Right kidney (tissue), 9 donors: ENCODE measurements at places on chromosomes 2 and 18.

- DNase-seq, result no peak
Observed at GRCh38 chr2:68632021-68632420, 11.4 kb upstream of the PROKR1 start.

DNA sequence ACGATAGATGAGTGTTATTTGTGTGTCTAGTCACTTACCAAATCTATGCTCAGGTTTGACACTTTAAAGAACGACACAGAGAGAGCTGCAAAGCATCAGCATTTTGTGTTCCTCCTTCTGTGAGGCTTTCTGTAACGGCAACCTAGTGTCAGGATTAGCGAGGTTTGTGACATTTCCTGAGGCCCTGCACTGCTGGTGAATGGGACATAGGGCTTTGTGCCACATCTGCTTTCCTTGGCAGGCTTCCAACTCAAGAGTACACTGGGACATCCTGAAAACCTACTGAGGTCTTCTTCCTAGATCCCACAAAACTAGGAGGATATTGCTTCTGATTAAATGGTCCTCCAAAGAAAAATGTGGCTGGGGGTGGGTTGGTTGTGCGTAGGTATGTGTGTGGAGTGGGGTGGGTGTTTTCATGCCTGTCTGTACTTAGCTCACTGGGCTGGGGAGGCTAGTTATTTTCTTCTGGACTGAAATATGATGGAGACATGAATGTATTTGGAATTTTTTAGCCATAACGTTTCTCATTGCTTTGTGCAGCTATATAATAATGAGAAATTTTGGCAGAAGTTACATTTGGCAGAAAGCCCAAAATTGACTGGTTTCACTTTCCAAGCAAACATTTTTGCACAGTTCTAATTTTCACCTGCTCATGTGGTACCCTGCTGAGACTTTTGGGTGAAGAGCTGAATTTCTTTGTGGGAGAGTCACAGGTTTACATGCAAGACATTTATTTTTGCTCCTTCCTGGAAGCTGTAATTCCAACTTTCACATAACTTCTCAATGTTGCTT, 308.4 kb downstream of the XIRP2 start:
- no peak for DNase-seq

DNA sequence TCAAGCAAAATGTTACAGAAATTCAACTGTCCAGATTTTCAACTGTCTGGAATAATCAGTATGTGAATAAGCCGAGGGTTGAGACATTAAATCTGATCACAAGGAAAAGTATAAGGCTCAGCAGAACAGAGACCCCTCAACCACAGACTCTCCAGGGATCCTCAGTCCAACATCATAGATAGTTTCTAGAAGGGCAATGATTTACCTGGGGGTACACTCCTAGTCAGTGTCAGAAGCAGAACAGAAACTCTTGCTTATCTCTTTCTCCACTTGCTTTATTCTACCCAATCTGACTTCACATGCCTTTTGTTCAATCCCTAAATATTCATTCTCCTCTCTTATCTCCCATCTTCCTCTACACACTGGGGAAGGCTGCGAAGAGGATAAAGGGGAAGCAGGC, 36.4 kb downstream of the ICOS start:
- no peak for DNase-seq

DNA sequence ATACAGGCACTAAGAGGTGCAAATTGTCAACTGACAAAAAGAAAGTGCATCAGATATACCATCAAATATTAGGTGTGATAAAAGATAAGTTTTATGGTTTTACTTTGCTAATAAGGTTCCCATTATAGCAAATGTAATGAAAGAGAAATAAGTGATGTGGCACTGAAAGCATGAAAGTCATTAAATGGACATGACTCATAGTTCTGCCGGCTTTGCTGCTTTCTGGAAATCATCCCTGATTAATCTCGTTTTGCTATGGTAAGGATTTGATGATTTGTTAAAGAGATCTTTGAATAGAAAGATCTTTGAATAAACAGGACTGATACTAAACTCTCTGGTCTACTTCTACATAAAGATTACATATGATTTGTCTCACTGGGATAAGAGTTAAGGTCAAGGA, 72.7 kb downstream of the CLIP4 start:
- DNase-seq, result no peak
